Pancreas (tissue), 10 donors: ENCODE measurements at places on chromosomes 13 and 19. TPM values are rescaled to one million over a fixed set of nuclear protein-coding genes. Genes with fewer than 3 reads are reported as not detected.

The PSG6 gene
- total RNA-seq: not detected

The CYP2A13 gene
- not detected for total RNA-seq

The VSTM1 gene
- not detected for total RNA-seq

GRCh38 chr13:99075268-99076191 is 97.7 kb upstream of the DOCK9 start:
- no peaks in the 10 kb centered on the region for H3K36me3 ChIP-seq
- no peaks in the 10 kb centered on the region for H3K4me1 ChIP-seq
- H3K27ac ChIP-seq: no peak overlapping the region
- no peak for DNase-seq

DNA sequence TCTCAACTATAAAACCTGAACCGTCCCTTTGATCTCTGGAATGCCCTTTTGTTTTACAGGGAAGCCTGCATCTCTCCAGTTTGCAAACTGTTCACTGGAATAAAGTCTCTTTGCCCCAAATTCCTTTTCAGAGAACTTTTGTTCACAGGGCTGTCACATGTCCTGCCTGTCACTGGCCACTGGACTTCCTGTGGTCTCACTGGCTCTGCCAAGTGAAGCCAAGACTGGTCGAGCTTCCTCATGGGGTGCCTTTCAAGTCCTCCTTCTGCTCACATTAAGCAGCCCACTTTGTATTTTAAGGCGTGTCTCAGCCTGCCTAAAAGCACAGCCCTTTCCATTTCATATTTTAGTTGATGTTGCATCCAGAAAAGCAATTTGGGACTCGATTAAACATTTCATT is 215.7 kb downstream of the KATNAL1 start:
- H3K27me3 ChIP-seq: no peaks in the 10 kb centered on the region
- DNase-seq: no peak
- no peaks in the 10 kb centered on the region for H3K4me1 ChIP-seq

GRCh38 chr13:43433691-43434141 is 353.1 kb downstream of the ENOX1 start:
- no peak for DNase-seq
- H3K27ac ChIP-seq: no peak overlapping the region
- H3K4me1 ChIP-seq: no peaks in the 10 kb centered on the region
- H3K27me3 ChIP-seq: no peaks in the 10 kb centered on the region
- H3K4me3 ChIP-seq: no peak overlapping the region
- H3K36me3 ChIP-seq: no peaks in the 10 kb centered on the region
